Left lobe of liver (tissue), 2 donors: ENCODE measurements at places on chromosomes 5 and 9.
A peak's percentile ranks its signal among the peaks of the same experiment; 100 is the strongest.

DNA sequence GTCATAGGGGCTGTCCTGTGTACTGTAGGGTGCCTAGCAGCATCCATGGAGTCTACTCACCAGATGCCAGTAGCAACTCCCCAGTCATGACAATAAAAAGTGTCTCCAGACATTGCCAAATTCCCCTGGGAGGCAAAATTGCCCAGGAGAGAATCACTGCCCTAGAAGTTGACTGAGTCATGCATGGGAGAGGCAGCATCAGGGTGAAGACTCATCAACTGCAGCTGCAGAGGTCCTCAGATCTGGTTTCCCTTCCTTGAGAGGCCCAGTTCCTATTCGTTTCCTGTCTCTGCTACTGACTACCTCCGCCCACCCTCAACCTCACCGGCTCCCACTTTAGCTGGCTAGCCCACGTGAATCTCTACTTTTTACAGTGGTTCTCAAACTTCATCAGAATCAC is 88.6 kb upstream of the AGXT2 start:
- DNase-seq, result no peak

DNA sequence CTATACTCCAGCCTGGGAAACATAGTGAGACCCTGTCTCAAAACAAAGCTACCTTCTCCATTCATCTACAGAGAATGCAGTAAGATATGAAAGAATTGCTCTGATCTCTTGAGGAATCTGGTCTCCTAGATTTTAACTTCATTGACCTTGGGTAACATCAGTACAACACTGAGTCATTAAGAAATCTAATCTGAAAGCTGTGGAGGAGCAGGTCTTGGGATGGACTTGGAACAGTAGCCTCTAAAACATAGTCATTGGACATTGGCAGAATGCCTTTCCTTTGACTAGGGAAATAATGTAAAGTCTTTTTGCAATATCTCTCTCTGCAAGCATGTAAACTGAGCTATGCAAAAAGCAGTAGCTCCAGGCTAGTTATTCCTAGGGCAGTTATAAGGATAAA is 58.1 kb downstream of the KCNN2 start:
- DNase-seq, result no peak

DNA sequence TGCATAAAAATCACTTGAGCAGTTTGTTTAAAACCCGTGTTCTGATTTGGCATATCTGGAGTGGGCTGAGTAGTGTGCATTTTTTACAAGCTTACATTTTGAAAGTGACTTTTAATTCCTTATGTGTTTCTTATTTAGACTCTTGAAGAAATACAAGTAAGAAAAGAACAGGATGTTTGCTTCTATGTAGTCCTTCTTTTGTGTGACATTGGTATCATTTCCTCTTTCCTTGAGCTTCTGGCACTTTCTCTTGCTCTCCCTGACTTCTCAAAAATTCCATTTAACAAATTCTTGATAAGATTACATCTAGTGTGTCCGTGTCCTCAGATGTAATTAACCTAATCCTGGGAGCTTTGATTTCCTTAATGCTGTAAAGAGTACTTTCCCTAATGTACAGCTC is 12.5 kb downstream of the GARNL3 start:
- no peak for DNase-seq

DNA sequence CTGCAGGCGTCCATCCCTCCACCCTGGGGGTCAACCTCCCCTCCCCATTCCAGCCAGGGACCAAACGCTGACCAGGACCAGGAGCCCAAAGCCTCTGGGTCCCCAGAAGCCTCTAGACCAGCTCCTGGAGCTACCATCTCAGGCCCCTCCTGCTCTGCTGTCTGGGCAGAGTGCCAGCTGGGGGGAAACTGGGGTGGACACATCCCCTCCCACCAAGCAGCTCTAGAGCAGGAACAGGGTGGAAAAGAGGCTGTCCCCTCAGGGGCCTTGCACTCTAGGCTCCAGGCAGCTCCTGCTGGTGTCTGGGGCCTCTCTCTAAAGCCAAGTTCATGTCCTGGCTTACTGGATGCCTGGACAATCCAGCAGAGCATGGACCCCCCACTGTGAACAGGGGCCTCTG is 4.4 kb downstream of the SSNA1 start:
- no peak for DNase-seq

- no peak for DNase-seq
These were observed 35.4 kb upstream of the GNPDA1 start for GRCh38 chr5:142048272-142048671.

- DNase-seq, result peak; percentile 22
These were observed 239.8 kb downstream of the PBX3 start for GRCh38 chr9:125986966-125987365.

- no peak for DNase-seq
These were observed 3.5 kb upstream of the MSX2 start for GRCh38 chr5:174720612-174721529.

DNA sequence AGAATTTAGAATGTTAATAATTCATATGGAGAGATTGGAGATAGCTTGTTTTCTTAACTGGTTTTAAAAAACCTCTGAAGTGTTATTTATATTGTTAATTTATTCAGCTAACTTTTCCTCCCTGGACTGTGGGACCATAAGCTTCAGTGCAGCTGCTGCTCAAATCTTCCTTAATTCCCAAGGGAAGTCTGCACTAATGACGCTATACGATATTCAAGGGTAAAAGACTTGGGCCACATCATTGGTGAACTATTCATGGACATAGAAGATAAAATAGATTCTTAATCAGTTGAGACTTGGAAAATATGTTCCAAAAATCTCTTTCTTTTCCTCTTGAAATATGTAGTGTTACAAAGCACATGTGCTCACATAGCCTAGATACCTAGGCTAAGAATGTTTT is 31.1 kb upstream of the GAS1 start:
- DNase-seq, result no peak

- peak; percentile 66 for DNase-seq
These were observed 29.8 kb upstream of the FABP6 start for GRCh38 chr5:160199410-160199911.

- DNase-seq, result no peak
These were observed 474.7 kb downstream of the PDE4D start for GRCh38 chr5:59418808-59419207.

DNA sequence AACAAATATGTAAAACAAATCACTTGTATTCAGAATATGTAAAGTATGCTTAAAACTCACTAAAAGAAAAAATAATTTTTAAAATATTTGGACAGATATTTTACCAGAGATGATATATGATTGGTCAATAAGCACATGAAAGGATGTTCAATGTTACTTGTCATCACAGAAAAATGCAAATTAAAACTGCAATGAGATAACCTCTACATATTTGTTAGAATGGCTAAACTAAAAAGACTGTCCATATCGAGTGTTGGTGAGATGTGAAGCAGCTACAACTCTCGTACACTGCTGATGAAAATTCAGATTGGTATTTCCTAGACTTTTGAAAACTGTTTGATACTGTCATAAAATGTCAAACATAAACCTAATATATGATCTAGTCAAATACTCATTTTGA is 685.1 kb downstream of the DTWD2 start:
- no peak for DNase-seq
